Globus pallidus (tissue), 1 donor: ENCODE measurements at places on chromosomes 3 and 15.

DNA sequence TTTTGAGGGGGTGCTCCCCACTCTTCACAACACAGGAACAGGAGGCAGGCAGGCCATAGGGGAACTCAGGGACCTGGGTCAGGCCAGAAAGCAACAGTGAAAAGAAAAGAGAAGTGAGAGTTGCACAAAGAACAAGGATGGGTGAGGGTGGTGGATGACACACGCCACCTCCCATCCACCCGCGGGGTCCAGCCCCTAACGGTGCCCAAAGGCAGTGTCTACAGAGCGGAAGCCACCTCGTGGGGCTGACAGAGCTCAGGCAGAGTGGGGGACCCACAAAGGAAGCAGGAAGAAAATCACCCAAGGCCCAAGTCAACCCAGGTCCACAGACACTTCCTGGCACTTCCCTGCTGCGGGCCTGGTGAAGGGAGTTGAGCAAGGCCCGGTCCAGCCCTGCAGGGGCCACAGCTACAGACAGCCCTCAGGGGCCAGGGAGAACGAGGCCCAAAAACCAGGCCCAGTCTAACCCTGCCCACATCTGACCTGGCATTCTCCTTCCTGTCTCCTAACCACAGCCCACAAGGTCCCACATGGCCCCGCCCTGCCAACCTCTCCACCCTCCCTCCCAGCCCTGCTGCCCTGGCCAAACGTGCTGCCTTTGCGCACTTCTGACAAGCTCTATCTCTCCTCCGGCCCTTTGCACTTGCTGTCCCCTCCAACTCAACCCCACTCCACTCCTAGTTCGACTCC is 5.9 kb downstream of the NUP210 start:
- DNase-seq = peak; percentile 43

DNA sequence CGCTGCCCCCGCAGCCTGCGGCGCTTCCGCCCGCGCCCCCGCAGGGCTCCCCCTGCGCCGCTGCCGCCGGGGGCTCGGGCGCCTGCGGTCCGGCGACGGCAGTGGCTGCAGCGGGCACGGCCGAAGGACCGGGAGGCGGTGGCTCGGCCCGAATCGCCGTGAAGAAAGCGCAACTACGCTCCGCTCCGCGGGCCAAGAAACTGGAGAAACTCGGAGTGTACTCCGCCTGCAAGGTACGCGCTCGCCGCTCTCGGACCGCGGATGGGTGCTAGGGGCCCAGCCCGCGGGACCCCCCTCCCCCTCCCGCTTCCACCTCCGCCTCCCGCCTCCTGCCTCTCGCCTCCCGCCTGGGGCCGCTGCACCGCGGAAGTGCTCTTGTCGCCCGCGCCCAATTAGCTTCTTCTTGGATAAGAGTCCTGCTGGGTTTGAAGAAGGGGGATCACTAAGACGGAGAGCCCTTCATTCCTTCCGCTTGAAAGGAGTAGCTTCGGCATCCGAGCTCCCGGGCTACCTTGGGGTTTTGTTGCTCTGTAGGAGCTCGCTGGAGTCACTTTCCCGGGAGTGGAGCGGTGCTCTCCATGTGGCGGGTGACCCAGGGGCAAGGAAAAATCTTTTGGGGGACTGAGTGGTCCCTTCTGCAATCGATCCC is 426 bp downstream of the KAT2B start:
- DNase-seq = peak; percentile 88

GRCh38 chr15:52008359-52008697 is 10.7 kb upstream of the MAPK6 start:
- DNase-seq = no peak

DNA sequence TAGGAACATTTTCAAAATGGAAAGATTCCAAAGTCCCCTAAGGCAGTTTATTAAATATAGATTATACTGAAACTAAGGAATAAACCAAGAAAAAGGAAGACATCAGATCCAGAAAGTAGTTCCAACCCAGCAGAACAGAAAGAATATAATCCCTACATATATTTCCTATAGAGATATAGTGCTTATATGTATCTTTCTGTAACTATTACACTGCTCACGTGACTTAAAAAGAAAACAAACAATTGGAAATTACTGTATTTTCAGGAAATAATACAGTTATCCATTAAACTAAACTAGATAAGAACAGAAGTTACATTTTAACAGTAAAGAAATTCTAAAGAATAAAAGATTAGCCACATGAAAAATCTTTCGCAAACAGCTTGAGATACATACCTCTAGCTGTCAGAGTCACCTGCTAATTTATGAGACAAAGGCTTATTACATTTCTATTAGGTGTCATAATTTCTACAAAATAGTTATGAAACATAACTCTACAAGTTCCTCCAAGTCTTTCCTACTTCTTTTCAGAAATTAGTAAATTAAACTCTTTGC is 10.5 kb downstream of the DPH6 start:
- no peak for DNase-seq

DNA sequence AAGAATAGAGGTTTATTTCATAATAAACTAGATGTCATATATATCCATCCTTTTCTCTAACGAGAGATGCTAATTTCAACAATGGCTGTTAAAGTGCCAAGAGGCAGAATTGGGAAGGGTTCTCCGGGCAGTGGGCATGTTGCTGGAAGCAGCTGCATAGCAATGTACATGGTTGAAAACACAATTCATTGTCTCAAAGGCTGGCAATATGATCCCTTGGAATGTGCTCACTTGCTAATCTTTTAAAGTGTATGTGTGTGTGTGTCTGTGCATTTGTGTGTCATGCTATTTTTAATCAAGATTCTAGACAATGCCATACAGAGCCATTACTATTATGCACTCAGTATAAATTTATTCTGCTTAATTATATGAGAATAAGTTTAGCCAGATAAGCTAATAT is 1020.3 kb downstream of the NAALADL2 start:
- DNase-seq = no peak

GRCh38 chr3:166456286-166456685 is 619.1 kb upstream of the BCHE start:
- DNase-seq = no peak

DNA sequence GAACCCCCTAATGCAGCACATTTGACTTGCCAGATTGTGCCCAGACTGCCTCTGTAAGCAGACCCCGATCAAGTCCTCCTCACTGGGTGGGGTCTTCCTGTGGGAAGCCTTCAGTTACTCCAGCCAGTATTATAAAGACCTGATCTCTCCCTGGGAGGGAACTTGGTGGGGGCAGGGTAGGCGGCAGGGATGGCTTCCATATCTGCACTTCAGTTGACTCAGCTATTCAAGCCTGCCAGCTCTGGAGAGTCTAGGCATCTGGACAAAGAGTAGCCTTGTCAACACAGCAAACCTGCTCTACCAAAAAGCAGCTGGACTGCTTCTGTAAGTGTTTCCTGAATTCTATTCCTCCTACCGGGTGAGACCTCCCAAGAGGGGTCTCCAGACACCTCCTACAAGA is 21.0 kb upstream of the SLC25A38 start:
- DNase-seq = no peak

DNA sequence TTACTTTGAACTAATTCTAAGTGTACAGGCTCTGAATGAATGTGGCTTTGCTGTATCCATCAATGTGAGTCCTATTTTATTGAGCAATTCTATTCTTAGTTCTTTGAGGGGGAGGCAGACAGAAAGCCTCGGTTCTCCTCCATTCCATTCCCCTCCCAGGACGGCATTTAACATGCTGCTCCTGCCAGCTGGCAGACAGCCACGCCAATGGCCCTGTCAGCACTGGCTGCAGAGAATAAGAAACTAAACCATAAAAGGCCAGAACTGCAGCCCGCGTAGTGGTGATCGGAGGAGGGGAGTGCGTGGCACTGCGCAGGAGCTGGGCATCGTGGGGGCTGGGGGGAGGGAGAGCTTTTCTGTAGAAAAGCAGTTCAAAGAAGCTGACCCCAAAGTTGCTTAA is 76.0 kb upstream of the HACD2 start:
- DNase-seq = peak; percentile 71
